ENCODE measurements at places on chromosomes 1 and 21.
A peak's percentile ranks its signal among the peaks of the same experiment; 100 is the strongest.

DNA sequence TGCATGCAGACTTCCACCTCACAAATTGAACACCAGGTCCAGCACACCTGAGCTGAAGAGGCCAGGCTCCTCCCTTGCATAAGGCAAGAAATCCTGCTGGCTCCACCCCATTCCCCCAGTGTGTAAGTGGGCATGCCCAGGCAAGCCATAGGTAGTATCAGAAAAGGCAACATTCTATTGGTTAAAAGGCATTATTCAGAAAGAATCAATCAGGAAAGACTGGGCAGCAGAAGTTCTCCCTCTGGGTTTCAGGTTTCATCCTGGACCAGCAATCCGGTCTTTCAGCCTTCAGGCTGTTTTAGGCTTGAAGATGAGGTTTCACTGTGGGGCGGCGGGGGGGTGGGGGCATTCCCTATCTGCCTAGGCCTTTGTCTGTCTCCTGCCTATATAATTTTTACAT lies 42.0 kb upstream of the LHX8 start:
- no peak for DNase-seq

GRCh38 chr1:1521331-1521730 lies 9.4 kb downstream of the ATAD3A start:
- DNase-seq = no peak

DNA sequence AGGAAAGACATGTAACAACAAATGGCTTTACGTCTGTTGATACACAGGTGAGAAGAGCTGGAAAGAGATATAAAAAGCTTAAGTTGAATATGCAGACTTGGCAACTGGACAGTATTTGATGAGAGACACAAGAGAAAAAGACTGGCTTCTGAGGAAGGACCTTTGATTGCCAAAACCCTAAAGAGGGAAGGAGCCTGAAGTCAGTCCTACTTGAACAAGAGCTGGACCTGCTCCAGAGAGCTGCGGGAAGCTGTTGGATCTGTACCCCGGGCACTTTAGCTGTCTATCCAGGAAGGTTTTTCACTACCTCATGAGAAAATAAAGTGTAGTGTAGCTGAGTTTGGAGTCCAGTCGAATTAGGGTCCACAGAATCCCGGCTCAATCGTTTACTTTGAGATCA lies 25.3 kb upstream of the LRRC8B start:
- DNase-seq = no peak

DNA sequence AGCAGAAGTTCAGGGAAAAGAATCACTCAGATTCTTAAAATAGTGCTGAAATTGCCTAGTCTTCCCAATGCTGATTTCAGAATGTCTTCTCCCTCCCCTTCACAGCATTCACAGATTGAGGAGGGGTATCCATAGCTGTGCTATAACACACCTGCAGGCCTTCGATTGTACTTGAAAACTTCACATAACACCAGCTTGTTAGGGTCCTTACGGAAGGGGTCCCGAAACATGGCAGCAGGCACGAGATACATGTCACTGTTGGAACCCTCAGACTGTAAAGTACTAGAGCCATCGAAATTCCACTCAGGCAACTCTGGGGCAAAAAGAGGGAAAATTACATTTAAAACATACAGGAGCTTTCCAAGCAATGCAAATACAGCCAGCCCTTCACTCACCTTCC lies 4.6 kb downstream of the GLUL start:
- no peak for DNase-seq

- DNase-seq = no peak
Observed at GRCh38 chr1:112714313-112715263, 544 bp downstream of the PPM1J start.

DNA sequence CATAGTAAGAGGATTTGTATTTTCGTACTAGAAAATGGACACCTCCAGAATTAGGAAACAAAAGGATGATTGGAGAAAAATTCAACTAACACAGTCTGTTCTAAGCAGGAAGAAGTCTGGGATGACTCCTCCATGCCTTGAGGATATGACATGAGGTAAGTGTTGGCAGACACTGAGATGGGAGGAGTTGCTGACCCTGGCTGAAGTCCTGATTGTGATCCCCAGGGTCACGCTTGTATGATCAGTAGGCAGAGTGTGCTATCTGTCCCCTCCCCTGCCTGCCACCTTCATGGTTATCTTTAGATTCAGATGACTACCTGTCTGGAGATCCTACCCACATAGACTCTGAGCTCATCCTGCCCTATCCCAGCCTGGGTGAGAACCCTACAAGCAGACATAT lies 249.1 kb downstream of the C1orf94 start:
- no peak for DNase-seq

- DNase-seq = no peak
Observed at GRCh38 chr1:199574950-199575349, 452.6 kb upstream of the NR5A2 start.

GRCh38 chr21:17427831-17428483 lies 84.9 kb upstream of the CXADR start:
- no peak for DNase-seq

- DNase-seq = no peak
Observed at GRCh38 chr1:231723146-231723545, 96.6 kb downstream of the DISC1 start.

DNA sequence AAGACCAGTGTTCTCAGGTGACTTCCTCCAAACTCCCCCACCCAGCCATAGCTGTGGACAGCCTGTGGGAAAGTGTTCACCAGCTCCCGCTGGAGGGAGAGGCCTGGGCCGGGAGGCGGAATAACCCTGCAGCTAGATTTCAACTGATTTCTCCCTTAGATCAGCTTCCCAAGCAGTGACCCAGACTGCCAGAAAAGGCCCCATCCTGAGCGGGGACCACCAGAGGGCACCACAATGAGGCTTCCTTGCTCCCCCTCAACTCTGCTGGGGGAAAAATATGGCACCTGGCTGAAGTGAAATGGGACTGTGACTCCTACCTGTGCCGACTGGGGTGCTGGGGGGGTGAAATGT lies 50.8 kb downstream of the RHBG start:
- DNase-seq = no peak

DNA sequence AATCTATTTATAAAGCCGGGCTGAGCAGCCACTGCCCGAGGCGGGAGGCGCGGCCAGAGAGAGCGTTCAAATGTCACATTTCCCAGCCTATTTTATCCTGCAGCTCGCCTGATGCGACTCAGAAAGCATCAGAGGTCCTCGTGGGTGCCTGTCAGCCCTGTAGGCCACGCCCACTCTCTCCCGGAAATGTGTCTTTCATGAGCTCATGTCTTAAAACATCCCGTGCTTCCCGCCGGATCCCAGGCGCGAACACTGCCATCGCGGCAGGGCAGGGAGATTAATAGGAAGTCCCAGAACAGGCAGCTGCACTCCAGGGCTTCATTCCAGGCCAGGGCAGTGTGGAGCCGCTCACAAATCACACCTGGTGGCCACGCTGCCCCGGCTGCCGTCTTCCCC lies 117.5 kb downstream of the PRDM16 start:
- DNase-seq = no peak

DNA sequence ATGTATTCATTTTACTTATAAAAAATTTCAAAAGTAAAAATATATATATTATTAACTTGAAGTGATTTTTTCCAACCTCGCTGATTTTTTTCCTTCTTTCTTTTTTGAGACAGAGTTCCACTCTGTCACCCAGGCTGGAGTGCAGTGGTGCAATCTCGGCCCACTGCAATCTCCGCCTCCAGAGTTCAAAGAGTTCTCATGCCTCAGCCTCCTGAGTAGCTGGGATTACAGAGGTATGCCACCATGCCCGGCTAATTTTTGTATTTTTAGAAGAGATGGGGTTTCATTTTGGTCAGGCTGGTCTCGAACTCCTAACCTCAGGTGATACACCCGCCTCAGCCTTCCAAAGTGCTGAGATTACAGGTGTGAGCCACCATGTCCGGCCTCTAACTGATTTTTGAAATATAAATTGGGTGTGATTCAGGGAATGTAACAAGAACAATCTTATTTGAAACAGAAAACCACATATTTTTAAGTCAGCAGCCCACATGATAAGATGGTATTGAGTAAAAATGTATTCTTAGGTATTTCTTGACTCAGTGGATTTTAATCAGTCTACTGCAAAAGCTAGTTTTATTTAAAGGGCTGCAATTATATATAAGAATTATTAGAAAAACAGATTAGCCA lies 30.0 kb downstream of the ZBTB8B start:
- no peak for DNase-seq

- no peak for DNase-seq
Observed at GRCh38 chr1:236141447-236142252, 689 bp upstream of the GPR137B start.

DNA sequence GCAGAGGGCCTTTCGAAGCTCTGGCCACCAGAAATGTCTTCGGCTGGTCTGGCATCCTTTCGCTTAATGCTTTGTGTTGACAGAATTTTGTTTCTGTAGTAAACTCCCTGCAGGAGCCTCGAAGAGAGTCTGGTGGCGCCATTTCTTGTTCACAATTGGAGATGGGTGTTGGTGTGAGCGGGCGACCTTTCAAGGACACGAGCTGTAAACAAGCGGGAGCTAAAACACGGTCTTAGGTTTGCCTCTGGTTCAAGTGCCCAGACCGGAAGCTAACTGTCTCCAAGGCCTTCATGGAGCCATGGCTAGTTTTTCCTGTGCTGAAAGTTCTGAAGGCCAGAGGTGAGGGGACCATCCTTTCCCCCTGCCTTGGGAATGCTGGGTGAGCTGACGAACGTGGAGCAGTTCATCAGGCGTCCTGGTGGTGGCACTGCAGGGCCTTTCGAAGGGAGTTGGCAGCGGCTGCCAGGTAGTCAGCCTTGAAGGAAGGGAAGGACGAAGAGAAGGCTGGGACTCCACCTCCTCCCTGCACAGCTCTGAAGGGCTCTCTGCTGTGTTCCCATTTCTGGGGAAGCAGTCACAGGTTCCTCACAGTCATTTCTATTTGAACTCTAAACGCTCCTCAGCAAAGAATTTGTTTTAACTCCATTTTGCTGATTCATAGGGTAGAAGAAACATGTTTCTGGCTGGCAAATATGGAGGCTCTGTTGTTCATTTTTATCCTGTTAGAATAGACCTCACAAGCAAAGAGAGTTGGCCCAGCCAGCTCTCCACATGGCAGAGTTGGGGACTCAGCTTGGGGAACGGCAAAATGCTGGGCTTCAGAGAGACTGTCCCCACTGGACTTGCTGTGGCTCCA lies 35.2 kb downstream of the URB2 start:
- DNase-seq = peak; percentile 59

- DNase-seq = no peak
Observed at GRCh38 chr1:244353551-244354091, 98.1 kb downstream of the ADSS2 start.

DNA sequence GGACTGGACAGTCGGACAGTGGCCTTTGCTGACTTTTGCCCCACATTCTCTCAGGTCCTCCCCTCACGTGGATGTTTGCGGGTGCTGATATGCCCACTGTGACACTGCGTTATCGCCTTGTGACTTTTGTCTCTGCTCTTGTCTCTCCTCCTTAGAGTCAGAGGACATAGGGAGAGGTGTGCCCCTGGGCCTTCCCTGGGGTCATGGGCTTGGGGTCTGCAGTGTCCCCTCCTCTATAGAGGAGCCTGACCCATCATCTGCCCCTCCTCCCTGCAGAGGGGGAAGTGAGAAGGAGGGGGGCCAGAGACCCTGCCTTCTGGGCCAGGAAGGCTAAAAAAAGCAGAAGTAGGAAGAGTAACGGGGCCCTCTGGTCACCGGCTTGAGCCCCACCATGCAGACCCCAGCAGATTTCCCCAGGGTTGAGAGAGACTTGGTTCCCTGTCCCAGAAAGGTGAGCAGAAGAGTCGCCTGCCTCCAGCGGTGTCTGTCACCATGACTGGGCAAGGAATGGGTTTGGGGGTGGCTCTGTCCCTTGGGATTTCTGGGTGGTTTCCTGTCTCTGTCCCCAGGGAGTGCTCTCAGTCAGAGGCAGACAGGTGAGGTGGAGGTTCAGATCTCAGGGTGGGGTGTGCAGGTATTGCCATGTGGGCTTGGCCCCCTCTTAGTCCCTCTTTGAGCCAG lies 13.3 kb downstream of the RPS6KA1 start:
- no peak for DNase-seq

DNA sequence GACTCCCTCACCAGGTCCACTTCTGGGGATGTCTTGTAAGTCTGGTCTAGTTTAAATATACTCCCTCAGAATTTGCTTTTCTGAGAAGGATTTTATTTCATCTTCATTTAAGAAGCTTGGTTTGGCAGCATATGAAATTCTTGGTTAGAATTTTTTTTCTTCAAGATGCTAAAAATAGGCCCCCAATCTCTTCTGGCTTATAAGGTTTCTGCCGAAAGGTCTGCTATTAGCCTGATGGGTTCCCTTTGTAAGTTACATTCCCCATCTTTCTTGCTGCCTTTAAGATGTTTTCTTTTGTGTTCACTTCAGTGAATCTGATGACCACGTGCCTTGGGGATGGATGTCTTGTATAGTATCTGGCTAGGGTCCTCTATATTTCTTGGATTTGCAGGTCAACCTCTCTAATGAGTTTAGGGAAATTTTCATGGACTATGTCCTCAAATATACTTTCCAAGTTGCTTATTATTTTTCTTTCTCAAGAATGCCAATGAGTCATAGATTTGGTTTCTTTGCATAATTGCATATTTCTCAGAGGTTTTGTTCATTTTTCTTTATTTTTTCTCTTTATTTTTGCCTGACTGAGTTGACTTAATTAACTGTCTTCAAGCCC lies 19.4 kb downstream of the TCP10L start:
- DNase-seq = no peak

DNA sequence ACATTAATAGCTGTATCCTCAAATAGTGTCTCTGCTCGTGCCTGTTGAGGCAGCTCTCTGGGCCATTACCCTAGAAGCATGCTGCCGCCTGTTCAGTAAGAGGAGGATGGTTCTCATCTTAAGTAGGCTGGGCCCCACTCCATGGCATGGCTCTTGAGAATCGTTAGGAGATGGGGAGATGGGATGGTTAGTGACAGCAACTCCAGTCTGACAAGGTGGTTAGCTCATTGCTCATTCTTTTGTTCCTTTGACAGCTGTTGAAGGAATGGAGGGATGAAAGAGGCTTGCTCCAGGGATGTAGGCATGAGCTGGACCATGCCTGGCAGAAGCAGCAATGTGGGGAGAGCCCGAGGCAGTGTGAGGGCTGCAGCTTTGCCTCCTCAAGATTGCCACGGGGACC lies 68.2 kb downstream of the MAP10 start:
- DNase-seq = no peak

GRCh38 chr1:240455228-240455821 lies 156.6 kb downstream of the GREM2 start:
- no peak for DNase-seq

- no peak for DNase-seq
Observed at GRCh38 chr1:210565306-210565705, 236.6 kb downstream of the HHAT start.

DNA sequence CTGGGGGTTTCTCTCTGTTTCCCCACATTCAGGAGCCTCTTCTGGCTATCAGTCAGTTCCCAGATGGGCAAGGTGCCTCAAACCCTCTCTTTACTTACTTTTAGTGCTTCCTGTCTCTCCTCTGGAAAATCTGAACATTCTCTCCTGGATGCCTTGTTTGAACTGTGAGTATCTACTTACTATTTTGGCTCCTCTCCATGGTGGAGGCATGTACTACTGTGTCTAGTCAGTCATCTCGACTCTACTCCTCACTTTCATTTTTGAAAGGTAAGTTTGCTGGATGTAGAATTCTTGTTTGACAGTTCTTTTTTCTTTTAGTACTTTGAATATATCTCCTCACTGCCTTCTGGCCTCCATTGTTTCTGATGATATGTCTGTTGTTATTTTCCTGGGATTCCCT lies 70.9 kb upstream of the FAM78B start:
- DNase-seq = no peak

GRCh38 chr21:45918835-45919447 lies 62.6 kb upstream of the COL6A1 start:
- DNase-seq = no peak

- no peak for DNase-seq
Observed at GRCh38 chr1:228918335-228918734, 183.1 kb downstream of the RHOU start.

GRCh38 chr1:113931451-113931851 lies 2.3 kb downstream of the HIPK1 start:
- DNase-seq = peak; percentile 92

GRCh38 chr1:204382714-204383083 lies 23.0 kb upstream of the PLEKHA6 start:
- no peak for DNase-seq

All from T-helper 2 cell (primary cell).